Anterior cingulate cortex (tissue), 58 donors: ENCODE measurements at places on chromosomes 16 and 17.

DNA sequence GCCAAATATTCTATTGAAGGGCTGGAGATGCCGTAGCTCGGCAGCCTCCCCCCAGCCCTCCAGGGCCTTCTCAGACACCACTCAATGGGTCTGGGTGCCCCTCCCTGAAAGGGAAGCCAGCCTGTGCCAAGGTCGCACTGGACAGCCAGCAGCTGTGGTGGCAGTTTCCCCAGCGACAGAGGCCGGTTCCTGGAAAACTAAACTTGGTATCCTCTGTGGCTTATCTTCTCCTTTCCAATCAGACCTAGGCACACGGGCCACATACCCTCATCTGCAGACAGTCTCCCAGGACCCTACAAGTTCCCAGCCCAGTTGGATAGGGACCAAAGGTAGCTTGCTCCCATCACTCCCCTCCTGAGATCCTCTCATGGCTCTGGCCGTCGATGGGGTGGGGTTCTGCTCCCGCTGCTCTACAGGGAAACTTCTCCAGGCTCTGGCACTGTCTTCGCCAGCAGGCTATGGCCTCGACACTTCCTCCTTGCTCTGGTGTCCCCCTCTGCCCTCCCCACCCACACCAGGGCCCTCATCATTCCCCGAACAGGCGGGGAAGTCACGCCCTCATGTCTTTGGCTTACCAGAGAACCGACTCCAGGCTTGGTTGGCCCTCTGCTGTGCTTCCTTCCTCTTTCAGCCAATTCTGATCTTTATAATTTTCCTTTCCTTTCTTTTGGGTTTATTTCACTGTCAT, 18.3 kb upstream of the IL21R start:
- no peak for DNase-seq

DNA sequence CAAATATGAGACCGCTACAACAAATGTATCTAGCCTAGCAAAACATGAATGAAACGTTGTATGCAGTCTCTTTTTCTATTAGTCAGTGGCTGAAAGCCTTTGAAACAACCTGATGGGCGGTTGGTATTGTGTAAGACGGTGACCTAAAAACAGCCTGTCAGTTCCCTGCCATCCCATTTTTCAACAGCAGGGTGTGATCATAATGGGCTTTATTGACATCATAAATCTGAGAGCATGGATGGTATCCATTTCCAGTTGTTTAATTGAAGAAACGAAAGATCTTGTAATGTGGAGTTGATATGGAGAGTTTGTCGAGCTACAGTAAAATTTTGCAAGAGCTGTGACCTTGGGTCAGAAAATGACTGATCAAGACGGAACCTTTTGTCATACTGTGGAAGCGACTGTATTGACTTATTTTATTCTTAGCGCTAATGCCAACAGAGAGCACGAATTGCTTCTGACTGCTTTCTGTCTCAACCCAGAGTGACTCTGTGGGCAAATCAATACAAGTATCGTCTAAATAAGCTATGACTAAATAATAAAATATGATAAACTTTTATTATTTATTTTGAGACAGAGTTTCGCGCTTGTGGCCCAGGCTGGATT, 12.3 kb upstream of the MEIOB start:
- DNase-seq: no peak

DNA sequence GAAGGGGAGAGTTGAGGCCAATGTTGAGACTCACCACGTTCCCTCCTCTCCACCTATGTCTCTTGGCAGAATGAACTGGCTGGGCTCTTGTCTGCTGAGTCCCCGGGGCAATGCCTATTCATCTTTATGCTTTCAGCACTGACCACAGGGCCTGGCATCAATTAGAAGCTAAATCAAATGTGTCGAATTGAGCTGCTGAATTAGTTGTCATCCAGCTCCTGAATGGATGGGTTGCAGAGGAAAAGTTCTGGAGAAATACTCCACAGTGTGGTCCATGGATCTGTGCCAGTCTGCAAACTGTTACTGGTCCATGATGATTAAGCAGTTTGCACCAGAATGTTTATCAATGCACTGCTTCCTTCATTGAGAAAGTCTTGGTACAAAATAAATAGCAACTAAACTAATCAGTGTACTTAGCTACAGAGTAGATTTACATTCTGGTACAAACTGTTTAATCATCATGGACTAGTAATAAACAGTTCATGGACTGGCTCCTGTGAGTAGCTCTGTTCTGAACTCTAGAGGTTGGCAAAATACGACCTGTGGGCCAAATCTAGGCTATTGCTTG, 4.6 kb downstream of the CNGB1 start:
- DNase-seq: no peak

GRCh38 chr17:76248013-76248782, 7.9 kb upstream of the RNF157 start:
- DNase-seq: no peak

DNA sequence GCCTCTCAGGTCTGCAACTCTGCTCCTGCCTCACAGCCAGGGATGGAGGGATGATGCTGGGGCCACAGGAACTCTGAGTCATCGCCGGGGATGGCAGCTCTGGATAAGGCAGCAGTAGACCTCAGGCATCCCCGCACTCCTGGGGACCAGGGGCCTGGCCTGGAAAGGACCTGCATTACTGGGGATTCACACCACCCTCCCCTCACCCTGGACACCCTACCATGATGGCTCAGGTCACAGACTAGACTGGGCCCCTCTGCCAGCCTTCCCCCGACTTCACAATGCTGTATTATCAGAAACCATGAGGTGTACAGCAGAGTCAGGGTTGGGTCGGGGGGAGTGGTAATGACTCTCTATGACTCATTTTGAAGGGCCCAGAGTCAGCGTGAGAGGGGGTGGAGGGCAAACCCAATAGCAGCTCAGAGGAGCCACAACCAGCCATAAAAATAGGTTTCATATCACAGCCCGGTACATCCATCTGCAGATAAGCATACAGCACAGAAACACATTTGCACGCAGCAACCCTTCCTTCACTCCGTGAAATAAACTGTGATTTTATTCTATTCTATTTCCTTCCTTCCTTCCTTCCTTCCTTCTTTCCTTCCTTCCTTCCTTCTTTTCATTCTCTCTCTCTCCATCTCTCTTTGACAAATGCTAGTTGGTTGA, 28.8 kb downstream of the DYNLRB2 start:
- no peak for DNase-seq

DNA sequence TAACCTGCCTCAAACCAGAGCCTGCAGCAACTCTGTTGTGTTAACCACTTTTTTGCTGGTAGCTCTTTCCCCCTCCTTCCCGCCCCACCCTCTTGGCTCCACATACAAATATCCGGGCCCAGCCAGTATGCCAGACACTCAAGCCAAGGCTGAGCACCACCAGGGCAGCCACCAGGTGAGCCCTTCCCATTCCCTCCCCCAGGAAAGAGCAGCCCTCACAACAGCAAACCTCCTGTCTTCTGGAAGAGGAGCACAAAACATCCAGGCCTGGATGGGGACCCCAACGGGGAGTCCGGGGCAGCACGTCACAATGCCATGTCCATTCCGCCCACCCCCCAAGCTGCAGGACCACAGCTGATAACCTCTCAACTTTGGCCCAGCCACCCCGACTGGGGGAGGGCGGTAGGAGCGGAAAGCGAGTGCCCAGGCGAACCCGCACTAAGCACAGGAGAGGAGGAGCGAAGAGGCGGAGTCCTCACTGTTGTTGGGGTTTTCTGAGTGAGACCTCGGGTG, 757 bp downstream of the ORMDL3 start:
- no peak for DNase-seq

- no peak for DNase-seq
Observed at GRCh38 chr16:76835339-76835738, 355.7 kb upstream of the MON1B start.

GRCh38 chr16:1407753-1408152, 6.8 kb downstream of the UNKL start:
- DNase-seq: no peak

DNA sequence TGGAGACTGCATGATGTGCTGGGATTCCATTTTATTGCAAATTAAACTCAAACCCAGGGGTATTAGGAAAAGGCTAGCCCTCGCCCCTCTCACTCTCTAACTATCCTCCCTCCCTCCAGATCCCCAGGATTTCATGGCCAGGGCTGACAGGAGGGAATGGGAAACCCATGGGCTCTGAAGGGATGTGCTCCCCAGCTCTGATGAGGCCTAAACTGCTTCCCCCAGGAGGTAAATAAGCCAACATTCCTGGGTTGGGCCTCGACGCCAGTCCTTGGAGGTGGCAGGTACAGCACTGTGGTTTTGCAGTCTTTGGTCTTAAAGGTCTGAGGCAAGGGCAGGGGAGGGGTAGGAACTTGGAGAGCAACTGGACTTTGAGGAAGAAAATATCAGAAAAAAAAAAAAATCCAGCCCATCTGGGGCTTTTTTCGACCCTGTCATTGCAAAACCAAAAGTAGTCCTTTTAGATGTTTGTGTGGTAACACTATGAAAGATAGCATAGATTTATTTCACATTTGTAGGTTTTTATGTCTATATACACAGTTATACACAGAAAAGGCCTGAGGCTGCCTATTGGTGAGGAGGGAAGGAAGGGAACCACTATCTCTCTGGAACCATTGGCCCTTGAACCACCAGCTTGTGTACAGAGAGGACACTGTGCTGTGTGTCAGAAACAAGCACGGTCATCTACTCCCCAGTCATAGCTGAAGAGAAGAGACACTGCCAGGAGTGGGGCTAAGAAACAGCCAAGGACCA, 12.0 kb downstream of the C17orf113 start:
- DNase-seq: no peak

DNA sequence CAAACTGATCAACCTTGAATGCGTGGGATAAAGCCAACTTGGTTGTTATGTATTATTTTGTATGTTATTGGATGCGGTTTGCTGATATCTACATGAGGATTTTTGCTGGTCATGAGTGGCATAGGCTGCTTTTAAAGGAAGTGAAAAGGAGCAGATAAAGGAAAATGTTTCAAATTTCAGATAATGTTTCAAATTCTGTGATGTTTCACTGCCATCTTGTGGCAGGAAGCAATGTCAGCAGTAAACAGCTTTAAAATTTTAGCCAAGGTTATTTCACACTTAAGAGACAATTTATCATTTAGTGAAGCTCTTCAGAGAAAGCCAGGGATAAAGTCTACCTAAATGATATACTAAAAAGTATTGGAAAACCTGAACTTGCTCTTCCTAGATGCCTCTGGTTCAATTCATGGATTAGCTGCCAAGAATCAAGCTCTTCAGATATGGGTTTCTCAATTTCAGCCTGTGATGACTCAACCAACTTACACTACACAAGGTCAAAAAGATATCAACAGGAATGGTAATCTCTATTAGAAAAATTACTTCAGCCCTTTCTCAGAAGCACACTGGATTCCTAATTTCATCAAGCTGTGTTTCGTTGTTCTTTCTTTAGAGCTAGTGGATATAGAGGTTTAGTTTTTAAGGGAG, 136.0 kb upstream of the C17orf78 start:
- DNase-seq: no peak

DNA sequence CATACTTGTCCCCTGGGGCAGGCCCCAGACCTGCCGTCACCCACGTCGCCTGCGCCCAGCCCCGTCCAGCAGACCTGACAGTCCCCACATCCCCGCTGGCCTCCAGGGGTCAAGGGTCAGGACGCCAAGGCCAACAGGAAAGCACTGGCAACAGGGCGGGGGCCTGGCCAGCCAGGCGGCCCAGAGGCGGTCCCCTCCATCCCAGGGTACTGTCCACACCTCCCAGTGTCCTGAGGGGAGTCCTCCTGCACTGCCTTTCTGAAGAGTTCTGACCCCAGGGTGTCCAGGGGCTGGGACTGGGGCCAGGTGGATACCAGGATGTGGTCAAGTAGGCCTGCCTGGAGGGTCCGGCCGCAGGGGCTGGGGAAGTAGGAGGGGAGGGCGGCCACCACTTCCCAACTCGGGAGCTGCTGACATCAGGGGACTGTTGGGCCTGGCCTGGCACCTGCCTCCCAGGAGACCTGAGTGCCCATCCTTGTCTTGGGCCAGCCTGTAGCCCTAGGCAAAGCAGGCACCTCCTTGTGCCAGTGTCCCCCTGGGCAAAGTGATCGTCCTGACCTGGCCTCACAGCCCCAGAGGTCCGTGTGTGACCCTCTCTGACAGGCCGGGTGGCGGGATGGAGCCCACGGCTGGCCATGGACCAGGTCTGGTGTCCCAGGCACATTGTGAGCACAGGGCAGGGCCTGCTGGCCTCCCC, 6.7 kb upstream of the AXIN1 start:
- DNase-seq: no peak

GRCh38 chr17:36546418-36547093, 1.8 kb downstream of the GGNBP2 start:
- DNase-seq: no peak

- no peak for DNase-seq
Observed at GRCh38 chr16:81905277-81905676, 106.0 kb downstream of the SDR42E1 start.

DNA sequence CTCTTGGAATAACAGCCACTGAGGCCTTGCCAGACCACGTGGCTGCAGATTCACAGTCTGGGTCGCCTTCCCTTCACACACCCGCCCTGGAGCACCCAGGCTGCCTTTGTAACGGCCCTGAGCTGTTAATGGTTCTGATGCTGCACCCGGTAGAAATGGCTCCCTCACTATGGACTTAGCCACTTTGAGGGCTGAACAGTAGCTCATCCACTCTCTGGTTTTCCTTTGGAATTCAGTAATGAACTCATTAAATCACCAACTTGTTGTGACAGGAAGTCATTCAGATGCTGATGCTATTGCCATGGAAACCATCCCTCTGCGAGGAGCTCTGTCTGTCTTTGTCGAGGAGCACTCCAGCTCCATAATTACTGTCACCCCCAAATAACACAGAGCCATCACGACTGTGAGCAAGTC, 59.2 kb downstream of the CDK5R1 start:
- no peak for DNase-seq

GRCh38 chr16:55728797-55729196, 73.0 kb downstream of the SLC6A2 start:
- DNase-seq: no peak

GRCh38 chr17:11459861-11460331, 138.4 kb upstream of the DNAH9 start:
- no peak for DNase-seq

GRCh38 chr17:40197550-40197949, 20.3 kb downstream of the RAPGEFL1 start:
- no peak for DNase-seq

GRCh38 chr16:72935896-72936295, 112.0 kb downstream of the ZFHX3 start:
- no peak for DNase-seq

- DNase-seq: peak; percentile 89
Observed at GRCh38 chr16:68310774-68311511, at the start of the genes PRMT7 and SLC7A6OS. TSS of gene PRMT7 (plus strand) at chr16:68311019. CDS start at chr16:68315980, 4,961 bp downstream. TSS of gene SLC7A6OS (minus strand) at chr16:68310946. CDS start at chr16:68310926, 20 bp downstream.

- DNase-seq: no peak
Observed at GRCh38 chr16:73064212-73064993, 16.5 kb upstream of the ZFHX3 start.
